ENCODE measurements at places on chromosomes 3 and 15. TPM values are rescaled to one million over a fixed set of nuclear protein-coding genes. Genes with fewer than 3 reads are reported as not detected.

Gene CACNA2D2
- total RNA-seq = 28.1 TPM

Gene USF3
- 12.0 TPM for total RNA-seq

Gene EFCC1
- total RNA-seq = 0.09 TPM

Gene DUOXA2
- not detected for total RNA-seq

Gene VWA5B2
- 2.7 TPM for total RNA-seq

Gene LEKR1
- 0.22 TPM for total RNA-seq

DNA sequence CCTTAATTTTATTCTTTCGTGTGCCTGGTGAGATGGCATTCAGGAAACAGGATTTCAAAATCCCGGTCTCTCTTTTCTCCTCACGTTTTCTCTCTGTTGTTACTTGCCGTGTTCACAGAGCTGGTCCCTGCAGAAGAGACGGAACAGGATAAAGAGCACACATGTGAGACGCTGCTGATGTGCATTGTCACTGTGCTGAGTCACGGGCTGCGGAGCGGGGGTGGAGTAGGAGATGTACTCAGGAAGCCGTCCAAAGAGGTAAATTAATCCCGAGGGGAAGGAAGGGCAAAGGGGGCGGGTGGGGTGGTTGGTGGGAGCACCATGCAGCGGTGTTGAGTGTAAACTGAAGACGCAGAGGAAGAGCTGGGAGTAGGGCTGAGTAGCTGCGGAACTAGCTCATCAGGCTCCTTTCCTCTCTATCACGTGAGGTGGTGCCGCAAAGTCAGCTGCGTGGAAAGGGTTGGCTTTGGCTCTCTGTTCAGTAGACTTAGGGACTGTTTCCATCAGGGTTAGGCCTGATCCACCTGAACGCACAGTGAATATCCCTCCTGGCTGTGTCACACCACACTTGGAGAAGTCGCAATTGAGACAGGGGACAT, 164.8 kb upstream of the BHLHE40 start:
- no peak for DNase-seq

DNA sequence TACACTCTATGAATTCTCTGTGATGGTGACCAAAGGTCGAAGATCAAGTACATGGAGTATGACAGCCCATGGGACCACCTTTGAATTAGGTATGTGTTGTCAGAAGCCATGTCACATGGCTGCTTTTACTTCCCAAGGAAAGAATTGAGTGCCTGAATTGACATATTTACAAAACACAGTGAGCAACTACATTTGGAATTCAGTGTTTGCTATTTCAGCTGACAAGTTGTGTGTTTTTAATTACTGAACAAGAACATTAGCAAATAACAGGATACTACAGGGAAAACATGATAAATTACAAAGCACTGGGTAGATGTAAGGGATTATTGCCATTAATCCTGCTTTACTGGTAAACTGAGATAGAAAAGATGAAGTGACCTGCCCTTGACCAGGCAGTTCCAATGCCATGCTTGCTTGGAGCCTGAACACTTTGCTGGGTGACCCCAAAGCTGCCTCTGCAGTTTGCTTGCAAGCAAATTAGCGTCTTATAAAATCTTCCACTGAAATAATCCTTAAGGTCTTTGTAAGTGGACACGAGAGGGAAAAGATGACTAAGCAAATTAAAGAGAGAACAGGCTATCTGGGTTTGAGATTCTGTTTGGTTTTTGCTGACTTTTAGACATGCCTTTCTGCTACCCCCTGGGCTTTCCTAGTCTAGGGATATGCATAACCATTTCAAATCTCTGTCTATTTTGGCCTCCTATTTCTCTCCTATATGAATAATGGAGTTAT, 98.2 kb downstream of the HCN4 start:
- DNase-seq = no peak

- no peak for DNase-seq
Measured at GRCh38 chr3:172877011-172877410, 126.5 kb downstream of the ECT2 start.

DNA sequence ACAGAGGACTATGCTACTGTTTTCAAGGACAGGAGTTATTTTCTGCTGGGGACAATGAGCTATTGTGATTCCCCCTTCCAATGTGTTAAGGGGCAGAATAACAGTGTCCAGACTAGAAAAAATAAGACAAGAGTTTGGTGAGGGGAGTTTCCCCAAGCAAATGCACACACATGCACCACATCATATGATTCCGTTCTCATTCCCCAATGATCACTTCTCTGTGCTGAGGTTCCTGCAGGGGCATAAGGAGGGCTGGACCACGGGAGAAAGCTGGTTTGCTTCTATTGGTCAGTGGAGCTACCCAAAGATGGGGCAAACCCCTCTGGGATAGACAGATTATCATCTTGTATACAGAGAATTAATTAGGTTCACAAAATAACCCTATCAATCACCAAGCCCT, 80.6 kb downstream of the RBPMS2 start:
- DNase-seq = no peak

DNA sequence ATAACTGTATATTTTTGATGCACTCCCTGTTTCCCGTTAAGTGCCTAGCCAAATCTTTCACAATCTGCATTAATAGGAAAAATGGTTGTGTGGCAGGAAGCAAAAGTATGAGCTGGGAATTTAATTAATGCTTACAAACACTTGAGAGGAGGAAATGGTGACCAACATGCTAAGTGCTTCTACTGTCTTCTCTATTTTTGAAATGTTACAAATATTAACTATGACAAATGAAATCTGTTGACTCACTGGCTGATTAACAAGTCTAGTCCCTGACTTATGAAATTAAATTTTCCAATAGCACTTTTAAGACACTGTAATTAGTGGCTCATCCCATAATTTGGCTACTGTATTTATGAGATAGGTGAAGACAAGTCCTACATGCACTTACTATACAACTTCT, 446.9 kb upstream of the DPPA4 start:
- DNase-seq = no peak

GRCh38 chr15:61299075-61299763, 70.1 kb upstream of the RORA start:
- no peak for DNase-seq

GRCh38 chr3:13874891-13875290, 5.0 kb downstream of the WNT7A start:
- DNase-seq = no peak

DNA sequence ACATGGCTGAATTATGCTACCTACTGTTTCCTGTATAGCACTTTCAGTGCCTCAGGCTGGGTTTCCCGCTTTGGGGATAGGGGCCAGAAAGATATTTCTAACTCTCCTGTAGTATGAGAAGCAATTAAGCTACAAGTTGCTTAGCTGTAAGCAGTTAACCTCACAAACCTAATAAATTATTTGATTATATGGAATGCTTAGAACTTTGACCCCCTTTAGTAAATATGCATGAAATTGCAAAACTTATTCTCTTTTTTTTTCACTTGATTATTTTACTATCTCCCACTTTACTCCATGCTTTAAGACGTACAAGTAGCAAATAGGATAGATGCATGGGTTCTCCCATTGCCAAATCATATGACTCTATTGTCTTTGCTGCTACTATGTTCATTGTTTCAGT, 27.5 kb upstream of the CHMP2B start:
- no peak for DNase-seq

DNA sequence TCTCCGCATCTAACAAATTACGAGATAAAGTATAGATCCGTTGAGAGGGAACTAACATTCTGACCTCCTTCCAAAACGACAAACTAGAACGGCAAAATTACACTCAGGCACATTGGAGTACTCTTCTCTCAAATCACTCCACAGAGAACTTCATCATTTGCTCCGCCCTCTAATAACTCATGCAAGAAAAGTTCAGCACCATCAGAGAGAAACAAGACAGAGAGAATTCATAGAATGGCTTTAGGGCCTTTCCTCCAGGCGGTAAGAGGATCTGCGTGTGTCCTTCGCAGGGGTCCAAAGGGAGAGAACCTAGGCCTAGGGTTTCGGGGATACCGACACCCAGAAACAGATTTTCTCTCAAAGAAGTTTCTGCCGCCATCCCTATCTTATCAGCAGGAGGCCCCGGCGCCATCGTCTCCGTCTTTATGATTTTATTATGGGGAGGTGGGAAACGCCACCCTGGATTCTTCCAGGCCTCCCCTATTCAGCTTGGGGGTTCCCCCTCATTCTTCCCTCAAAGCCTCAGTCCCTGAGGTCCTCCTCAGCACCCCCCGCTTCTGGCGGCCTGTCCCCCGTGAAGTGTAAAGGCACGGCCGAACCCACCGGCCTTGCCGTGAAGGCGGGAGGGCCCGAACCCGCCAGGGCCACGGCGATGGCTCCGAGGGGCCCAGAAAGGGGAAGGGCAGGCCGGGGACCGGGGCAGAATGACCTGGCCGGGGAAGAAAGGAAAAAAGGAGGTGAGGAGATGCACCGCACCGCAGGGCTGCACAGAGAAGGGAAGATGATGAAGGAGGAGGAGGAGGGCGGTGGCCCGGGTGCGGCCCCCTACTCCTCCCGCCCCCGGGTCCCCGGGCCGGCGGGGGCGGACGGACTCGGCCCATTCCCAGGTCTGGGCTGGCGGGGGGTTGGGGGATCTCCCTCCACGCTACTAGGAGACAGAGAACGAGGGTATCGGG, 768 bp downstream of the UBXN7 start:
- DNase-seq = no peak

GRCh38 chr15:34292621-34293020, 45.0 kb downstream of the SLC12A6 start:
- no peak for DNase-seq

- peak; percentile 36 for DNase-seq
Measured at GRCh38 chr15:99564221-99565048, 1.3 kb upstream of the MEF2A start.

- peak; percentile 47 for DNase-seq
Measured at GRCh38 chr3:195153130-195153529, 117.8 kb downstream of the XXYLT1 start.

GRCh38 chr3:133410191-133410892, 10.5 kb downstream of the BFSP2 start:
- no peak for DNase-seq

Measured in H9 (cell line).